ENCODE measurements at places on chromosomes 3 and 15. TPM values are rescaled to one million over a fixed set of nuclear protein-coding genes. Genes with fewer than 3 reads are reported as not detected.

DNA sequence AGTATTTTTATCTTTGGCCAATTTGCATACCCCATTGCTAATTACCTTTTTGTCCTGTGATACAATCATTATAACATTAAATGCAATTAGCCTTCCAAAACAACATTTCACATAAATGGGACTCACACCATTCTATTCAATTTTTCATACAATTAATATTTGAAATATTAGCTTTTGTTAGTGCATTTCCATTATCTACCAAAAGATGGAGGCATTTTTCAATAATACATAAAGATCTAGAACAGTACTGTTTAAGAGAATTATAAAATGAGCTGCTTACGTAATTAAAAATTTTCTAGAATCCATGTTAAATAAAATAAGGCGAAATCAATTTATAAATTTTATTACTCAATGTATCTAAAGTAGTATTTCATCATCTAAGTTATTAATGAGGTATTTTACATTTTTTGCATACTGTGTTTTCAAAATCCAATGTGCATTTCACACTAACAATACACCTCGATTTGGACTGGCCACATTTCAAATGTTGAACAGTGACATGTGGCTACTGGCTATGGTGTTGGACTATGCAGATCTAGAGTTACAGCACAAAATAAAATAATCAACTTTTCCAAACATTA lies 74.3 kb downstream of the TJP1 start:
- no peak for DNase-seq

The EPHB3 gene
- 1.0 TPM for total RNA-seq

- DNase-seq, result no peak
Measured at GRCh38 chr15:75114327-75114726, 87.4 kb upstream of the C15orf39 start.

The GPR62 gene
- total RNA-seq, result not detected

The COL6A5 gene
- total RNA-seq, result not detected

GRCh38 chr3:149044339-149045083 lies 41.8 kb downstream of the HLTF start:
- DNase-seq, result no peak

- DNase-seq, result no peak
Measured at GRCh38 chr15:68281008-68281407, 3.5 kb downstream of the FEM1B start.

The GNB5 gene
- 12.9 TPM for total RNA-seq

GRCh38 chr15:66389859-66390381 lies 3.2 kb downstream of the MAP2K1 start:
- DNase-seq, result no peak

The SLC2A2 gene
- not detected for total RNA-seq

The SPINK8 gene
- total RNA-seq, result not detected

- no peak for DNase-seq
Measured at GRCh38 chr15:45892182-45892581, 257.4 kb downstream of the SQOR start.

DNA sequence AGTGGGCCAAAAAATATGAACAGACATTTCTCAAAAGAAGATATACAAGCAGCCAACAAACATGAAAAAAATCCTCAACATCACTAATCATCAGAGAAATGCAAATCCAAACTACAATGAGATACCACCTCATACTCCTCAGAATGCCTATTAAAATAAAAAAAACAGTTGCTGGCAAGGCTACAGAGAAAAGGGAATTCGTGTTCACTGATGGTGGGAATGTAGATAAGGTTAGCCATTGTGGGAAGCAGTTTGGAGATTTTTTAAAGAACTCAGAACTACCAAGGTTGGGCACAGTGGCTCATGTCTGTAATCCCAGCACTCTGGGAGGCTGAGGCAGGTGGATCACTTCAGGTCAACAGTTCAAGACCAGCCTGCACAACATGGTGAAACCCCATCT lies 27.8 kb upstream of the C15orf40 start:
- no peak for DNase-seq

- DNase-seq, result no peak
Measured at GRCh38 chr15:40891810-40892446, 2.3 kb upstream of the VPS18 start.

GRCh38 chr15:25761971-25762662 lies 101.0 kb downstream of the ATP10A start:
- no peak for DNase-seq

The GMNC gene
- total RNA-seq, result not detected

The FANCD2OS gene
- total RNA-seq, result not detected

The DLEC1 gene
- not detected for total RNA-seq

DNA sequence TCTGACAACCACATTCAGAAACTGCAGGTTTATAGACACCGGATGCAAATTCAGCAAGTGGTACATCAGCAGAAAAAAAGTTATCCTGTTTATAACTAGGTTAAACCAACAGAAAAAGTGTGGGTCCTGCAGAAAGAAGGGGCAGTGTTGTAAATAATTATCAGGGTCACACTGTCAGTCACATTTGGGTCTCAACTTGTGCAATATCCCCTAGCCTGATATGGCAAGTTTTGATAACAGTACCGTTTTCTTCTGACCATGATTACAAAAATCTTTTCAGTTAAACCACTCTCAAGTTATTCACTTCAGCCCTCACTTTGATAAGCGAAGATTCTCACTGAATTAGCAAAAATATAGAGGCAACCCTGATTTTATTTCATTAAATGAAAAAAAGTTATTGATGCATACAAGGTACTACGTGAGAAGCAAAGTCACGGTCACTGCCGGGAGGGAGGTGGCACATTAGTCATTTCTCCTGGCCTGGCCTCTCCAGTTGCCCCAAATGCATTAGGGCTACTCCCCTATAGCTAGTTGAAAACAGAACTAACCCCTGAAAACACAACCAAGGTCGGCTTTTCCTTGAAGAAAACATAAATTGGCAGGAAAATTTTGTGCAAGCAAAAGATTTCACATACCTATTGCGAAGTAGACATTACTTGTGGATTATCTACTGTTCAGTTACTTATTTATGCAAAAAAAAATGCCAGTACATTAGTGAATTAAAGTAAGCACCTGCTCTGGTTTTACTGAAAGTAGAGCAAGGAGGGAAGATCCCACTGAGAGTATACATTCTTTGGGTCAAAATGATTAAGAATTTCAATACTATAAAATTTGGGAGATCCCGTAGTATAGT lies 28.6 kb downstream of the IL5RA start:
- no peak for DNase-seq

DNA sequence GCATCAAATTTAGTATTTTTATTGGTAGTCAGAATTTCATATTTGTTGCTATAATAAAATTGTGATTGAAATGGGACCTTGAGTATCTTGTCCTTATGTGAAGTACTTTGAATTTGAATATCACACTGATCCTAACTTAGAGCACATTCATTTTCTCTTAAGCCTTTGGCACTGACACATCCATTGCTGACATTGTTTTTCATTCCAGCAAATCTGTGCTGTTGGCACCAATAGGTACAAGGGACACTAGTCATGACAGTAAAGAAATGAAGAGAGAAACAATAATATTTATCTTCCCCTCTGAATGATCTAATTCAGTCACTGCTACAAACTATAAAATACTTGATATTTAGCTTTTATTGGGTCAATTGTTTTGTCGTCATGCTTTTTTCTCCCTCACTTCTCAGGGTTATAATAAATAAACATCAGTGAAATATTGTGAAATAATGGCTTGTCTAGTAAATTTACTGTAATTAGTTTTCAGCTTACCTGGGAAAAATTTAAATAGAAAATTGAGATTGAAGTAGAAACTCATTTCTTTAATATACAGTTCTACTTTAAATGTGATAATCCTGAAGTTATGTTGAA lies 166.8 kb upstream of the MLF1 start:
- no peak for DNase-seq

GRCh38 chr3:127072971-127073783 lies 90.3 kb downstream of the PLXNA1 start:
- DNase-seq, result no peak

The MST1R gene
- 0.21 TPM for total RNA-seq

DNA sequence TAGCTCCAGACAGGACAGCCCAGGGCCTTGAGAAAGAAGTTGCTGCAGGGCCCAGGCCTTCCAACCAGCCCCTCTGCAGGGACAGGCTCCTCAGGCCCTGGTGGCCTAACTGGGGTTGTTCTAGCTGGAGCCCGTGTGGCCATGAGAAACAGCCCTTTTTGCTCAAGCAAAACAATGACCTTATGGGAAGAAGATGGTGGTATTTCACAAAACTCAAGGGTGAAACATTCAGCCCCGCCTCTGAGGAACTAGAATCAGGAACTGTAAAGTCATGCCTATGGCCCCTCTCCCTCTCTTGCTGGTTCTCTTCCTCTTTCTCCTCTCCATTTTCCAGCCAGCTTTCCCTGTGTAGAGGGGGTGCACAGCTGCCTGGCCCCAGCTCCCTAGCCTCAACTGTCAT lies 273.3 kb downstream of the RPLP1 start:
- no peak for DNase-seq

- DNase-seq, result no peak
Measured at GRCh38 chr15:35327789-35328188, 218.2 kb downstream of the DPH6 start.

The RASL12 gene
- total RNA-seq, result 0.04 TPM

DNA sequence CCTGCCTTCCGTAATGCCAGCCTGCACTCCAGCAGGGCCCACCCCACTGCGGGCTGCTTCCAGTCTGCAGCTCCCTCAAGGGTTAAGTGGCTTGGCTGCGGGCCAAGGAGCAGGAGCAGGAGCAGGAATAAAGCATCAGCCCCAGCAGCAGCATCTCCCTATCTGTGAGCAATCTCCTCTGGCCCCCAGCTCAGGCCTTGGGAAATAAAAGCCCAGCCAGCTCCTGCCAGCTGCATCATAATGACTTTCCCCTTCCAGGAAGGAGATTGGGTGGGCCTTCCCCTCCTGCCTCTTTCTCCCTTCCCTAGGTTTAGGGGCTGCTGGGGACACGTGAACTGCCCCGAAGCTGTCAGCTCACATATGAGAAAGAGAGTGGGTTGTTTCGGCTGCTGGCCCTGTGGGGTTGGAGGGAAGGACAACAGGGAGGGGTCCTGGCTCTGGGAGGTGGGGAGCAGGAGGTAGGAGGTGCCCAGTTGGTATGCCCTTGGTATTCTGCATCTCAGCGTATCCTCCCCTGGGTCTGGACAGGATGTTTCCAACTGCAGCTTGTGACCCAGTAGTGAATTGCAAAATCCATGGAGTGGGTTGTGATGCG lies 34.6 kb upstream of the FGD5 start:
- no peak for DNase-seq

DNA sequence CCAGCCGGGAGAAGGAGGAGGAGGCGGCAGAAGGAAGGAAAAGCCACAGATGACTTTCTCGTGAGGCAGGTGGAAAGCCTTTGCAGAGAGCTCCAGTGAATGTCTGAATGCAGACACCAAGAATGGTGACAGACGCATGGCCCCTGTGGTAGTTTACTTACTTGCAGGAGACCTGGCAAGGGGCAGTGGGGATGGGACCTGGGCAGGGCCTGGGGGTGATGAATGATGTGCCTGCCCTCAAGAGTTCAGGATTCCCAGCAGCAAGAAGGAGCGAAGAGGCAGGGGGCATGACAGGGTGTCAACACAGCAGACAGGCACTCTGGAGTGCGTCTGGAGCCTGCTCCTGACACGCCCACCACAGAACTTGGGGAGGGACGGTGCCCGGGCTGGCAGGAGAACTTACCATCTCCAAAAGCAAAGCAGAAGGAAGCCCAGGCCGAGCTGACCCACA lies 260.5 kb upstream of the LYSMD4 start:
- no peak for DNase-seq

The TLR9 gene
- total RNA-seq, result not detected

The THRB gene
- total RNA-seq, result 1.2 TPM

The KBTBD13 gene
- total RNA-seq, result not detected

DNA sequence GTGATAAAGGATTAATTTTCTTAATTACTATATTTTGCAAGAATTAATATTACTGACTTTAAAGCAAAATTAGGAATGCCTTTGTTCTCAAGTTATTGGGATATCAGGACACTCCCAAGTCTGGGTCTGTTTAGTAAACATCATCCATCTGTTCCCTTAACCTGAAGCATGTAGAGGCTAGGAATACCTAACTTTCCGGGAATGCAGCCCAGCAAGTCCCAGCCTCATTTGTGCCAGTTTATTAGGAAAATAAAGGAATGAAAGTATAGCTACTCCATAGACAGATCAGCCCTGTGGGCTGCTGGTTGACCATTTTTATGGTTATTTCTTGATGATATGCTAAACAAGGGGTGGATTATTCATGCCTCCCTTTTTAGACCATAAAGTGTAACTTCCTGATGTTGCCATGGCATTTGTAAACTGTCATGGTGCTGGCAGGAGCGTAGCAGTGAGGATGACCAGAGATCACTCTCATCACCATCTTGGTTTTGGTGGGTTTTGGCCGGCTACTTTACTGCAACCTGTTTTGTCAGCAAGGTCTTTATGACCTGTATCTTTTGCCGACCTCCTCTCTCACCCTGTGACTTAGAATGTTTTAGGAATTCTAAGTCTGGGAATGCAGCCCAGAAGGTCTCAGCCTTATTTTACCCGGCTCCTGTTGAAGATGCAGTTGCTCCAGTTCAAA lies 540.2 kb downstream of the NAALADL2 start:
- no peak for DNase-seq

DNA sequence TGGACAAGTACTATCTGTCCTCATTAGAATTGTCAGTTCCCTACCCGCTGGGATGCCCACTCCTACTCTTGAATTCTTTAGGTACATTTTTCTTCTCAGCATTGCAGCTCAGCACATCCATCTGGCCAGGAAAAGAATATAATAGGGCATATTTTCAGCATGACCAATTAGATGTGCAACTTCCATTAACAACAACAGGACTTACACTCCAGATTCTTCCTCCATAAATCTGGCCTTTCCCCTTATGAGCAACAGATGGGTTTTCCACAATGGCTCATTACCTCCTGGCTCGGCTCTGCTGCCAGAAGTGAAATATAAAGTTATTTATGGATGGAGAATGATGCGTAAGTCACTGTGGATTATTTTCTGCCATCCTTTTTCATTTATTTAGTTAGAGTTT lies 443.8 kb upstream of the TGFBR2 start:
- no peak for DNase-seq

GRCh38 chr3:108661699-108662098 lies 72.2 kb downstream of the DZIP3 start:
- no peak for DNase-seq

The AGTR1 gene
- 0.53 TPM for total RNA-seq

The CCDC39 gene
- not detected for total RNA-seq

GRCh38 chr3:181009225-181009624 lies 19.7 kb upstream of the DNAJC19 start:
- no peak for DNase-seq

GRCh38 chr3:149895339-149895738 lies 75.4 kb downstream of the PFN2 start:
- no peak for DNase-seq

DNA sequence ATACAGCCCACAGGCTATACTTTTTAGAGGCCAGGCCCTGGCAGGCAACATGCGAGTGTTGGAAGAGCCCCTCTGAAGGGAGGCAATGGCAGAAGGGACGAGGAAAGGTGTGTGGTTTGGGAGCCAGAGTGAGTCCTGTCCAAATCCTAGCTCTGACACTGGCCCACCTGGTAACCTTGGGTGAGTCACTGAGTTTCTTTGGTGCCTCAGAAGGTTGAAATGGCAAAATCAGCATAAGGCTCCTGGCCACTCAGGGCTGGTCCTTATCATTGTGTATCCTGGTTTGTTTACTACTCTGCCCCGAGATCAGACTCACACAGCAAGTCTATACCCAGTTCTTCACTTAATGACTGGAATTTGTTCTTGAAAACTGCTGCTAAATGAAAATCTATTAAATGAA lies 71.4 kb upstream of the TLE3 start:
- no peak for DNase-seq
